Activated T-helper 1 cell treated with anti-CD3 and anti-CD28 coated beads, Interleukin-12 subunit alpha, Interleukin-12 subunit beta, Interleukin-2, Interleukin-4 antibody, amounts not matched to agents 30 ng/mL and 10 ng/mL and 1 ng/mL, durations not matched to agents 14 hours and 24 hours and 36 hours (primary cell): ENCODE measurements at places on chromosomes 4 and X. TPM values are rescaled to one million over a fixed set of nuclear protein-coding genes. Genes with fewer than 3 reads are reported as not detected.

DMRTC1 gene
- total RNA-seq = not detected in 2 replicates

MUC7 gene
- total RNA-seq = not detected in 2 replicates

AFM gene
- not detected in 2 replicates for total RNA-seq

DSPP gene
- total RNA-seq = not detected in 2 replicates

GRCh38 chr4:164847967-164848649 is 28.9 kb upstream of the APELA start:
- no peak for DNase-seq

DNA sequence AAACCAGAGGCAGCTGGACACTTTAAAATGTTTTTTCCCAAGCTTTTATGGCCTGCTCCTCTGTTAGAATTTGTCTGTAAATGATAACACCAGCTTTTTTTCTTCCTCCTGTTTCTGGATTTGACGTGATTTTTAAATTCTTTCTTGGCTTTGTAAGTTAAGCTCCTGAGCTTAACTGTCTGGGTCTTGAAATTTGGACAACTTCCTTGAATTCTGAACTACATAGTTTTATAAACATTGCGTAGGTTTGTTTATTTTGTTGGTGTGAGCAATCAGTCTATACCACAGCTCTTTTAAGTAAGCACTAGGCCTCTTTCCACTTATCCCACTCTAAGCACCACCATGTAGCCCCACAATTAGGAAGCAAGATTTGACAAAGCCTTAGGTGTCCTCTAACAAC is 144.4 kb upstream of the GUCY1A1 start:
- DNase-seq = no peak

DNA sequence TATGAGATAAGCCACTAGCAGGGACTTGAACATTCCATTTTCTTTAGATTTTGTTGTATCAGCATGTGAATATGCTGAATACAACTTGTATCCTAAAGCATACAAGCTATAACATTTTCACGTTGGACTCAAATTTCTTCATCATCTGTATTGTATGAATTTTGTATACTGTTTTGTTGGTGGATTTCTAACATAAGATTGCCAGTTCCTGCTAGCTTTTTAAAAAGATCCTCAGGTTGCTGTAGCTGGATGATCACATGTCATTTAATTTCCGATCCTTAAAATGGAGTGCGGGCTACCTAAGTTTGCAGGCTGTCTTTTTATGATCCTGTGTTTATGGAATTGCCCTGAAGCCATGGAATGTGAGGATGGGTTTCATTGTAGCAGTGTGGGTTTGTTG is 6.9 kb downstream of the PDLIM5 start:
- DNase-seq = no peak

DNA sequence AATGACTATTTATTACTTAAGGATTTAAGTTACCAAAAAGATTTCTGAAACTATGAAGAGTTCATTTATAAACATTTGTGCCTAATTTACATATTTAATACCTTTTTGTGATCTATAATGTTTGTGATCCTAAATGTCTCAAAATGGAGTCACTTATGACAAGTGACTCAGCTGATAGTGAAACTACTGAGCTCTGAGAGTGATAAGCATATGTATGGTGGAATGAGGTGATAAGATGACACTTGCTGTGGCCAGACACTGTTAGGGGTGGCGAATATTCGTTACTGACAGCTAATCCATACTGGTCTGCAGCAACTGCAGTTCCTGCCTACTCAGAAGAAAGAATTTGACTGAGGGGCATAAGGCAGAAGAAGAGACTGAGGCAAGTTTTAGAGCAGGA is 5.5 kb upstream of the NXF3 start:
- no peak for DNase-seq

DNA sequence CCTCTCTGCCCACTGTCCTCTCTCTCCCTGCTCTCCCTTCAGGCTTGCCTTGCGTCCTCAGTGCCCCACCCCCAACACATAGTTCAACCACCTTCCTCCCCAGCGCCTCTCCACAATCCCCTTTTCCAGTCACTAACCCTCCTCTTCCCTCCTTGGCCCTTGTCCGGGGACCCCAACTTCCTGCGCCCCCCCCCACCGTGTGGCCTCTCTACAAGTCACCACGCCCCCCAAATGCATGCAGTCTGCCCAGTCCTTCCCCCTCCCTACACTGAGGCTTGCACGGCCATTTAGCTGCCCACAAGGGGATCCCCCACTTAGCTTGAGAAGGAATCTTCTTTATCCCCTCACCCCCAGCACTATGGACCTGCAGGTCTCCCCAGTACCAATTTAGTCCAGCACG is 569 bp downstream of the CXCR3 start:
- no peak for DNase-seq

GRCh38 chr4:144644368-144645101 is 1.4 kb upstream of the HHIP start:
- no peak for DNase-seq

GRCh38 chr4:119039779-119040178 is 95.9 kb upstream of the MYOZ2 start:
- no peak for DNase-seq

DNA sequence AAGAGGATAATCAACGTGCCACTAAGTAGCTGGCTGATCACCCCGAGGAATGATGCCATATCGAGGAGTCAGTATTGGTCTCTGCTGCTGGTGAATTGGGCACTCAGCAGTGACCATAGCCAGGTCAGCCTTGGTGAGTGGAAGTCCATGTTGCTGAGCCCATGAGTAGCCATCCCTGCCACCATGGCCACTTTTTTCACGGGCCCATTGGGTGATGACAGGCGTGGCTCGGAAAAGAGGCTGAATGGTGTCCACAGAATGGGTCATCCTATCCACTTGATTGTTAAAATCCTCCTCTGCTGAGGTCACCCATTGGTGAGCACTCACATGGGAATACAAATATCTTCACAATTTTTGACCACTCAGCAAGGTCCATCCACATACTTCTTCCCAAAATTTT is 114.4 kb downstream of the UBE2NL start:
- DNase-seq = no peak
